Stimulated activated CD8-positive, alpha-beta memory T cell treated with anti-CD3 and anti-CD28 coated beads, Interleukin-15, amount 100 ng/mL, for 1 hour (primary cell): ENCODE measurements at places on chromosomes 2 and 18.
A peak's percentile ranks its signal among the peaks of the same experiment; 100 is the strongest.

DNA sequence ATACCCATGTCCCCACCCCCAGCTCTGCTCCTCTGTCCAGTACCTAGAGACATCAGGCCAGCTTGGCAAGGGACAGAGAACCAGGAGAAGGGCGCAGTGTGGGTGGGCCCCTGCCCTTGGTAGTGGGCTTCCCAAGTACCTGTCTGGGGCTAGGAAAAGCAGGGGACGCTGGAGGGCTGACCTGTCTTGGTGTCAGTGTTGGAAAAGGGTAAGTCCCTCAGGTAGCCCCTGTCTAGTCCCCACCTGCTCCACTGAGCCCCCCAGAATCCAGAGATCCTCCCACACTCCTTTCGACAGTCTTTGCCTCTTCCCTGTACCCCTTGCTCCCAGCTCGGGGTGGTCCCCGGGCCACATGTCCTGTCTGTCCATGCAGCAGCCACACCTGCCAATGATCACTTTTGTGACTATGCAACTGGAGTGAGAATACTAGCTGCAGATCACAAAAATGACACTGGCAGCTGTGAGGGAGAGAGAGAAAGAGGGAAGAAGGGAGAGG, 14.6 kb downstream of the DNAJB2 start:
- DNase-seq, result no peak

DNA sequence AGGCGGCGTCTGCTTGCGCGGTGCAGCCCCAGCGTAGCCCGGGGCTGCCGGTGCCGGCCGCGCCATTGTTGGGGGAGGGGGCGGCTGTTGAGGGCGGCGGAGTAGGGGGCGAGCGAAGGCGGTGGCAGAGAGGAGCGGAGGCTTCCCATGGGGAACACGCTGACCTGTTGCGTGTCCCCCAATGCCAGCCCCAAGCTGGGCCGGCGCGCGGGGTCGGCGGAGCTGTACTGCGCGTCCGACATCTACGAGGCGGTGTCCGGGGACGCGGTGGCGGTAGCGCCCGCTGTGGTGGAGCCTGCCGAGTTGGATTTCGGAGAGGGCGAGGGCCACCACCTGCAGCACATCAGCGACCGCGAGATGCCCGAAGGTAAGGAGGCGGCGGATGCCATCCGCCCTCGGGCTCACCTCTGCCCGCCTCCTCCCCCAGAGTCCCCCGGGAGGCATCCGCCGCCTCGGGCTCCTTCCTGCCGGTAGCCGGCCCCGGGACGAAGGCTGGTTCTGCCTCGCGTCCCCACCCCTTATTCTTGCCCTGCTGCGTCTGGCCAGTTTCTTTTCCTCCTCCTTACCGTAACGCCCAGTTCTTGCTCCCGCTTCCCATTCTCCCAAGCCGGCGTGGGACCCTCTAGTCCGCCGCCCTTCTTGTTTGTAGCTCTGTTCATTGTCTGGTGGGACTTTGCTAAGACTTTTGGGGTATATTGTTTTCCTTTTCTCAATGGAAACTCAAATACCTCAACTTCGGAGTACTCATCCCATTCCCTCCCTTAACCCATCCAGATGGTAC, 500 bp downstream of the CCNYL1 start:
- peak; percentile 5 for DNase-seq

- no peak for DNase-seq
These were observed 894.0 kb downstream of the DCDC2C start for GRCh38 chr2:4597400-4597799.

DNA sequence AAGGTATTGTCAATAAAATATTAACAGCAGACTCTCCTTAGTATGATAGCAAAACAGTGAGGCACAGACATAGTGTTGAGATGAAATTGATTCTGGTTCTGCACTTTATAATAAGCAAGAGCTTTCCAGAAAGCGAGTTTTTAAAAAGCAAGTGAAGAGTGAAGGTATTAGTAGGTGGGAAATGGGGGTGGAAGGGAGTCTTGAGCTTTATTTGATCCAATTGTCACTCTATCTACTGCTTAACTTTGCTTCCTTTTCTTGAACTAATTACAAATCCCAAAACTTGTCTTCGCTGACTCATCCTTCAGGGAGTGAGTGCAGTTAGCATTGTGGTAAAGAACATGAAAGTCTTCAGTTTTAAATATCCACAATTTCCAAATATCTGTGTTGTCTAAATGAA, 120.6 kb upstream of the BOD1L2 start:
- DNase-seq, result no peak

DNA sequence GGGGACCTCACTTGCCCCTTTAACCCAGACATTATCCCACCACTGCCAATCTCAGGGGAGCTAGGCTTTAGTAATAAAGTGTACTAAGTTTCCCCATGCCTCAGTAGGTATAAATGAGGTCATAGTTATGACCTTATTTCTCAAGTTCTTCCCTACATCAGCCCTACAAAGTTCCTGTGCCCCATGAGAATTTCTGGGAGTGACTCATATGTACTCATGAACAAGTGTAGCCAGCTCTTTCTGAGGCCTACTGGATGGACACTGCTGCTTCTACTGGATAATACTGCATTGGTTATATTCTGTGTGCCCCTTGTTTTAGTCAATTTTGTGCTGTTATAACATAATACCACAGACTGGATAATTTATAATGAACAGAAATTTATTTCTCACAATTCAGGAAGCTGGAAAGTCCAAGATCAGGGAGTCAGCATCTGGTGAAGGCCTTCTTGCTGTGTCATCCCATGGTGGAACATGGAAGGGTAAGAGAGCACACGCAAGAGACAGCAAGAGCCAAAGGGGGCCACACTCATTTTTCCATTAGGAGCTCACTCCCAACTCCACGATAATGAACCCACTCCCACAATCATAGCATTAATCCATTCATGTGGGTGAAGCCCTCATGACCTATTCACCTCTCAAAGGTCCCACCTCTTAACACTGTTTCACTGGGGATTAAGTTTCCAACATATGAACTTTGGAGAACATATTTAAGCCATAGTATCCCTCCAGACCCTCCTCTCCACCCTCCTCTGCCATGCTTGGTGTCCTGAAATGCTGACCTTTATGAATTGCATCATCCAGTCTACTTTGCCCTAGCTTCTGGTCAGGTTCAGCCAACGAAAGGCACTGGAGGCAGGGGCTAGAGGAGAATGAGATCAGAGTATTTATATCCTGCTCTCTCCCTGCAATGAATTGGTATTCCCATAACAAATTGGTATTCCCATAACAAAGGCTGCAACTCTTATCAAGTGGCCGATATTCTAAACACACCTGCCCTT, 25.4 kb upstream of the ST3GAL5 start:
- no peak for DNase-seq

GRCh38 chr2:201955231-201955630, 78.4 kb upstream of the FZD7 start:
- no peak for DNase-seq

DNA sequence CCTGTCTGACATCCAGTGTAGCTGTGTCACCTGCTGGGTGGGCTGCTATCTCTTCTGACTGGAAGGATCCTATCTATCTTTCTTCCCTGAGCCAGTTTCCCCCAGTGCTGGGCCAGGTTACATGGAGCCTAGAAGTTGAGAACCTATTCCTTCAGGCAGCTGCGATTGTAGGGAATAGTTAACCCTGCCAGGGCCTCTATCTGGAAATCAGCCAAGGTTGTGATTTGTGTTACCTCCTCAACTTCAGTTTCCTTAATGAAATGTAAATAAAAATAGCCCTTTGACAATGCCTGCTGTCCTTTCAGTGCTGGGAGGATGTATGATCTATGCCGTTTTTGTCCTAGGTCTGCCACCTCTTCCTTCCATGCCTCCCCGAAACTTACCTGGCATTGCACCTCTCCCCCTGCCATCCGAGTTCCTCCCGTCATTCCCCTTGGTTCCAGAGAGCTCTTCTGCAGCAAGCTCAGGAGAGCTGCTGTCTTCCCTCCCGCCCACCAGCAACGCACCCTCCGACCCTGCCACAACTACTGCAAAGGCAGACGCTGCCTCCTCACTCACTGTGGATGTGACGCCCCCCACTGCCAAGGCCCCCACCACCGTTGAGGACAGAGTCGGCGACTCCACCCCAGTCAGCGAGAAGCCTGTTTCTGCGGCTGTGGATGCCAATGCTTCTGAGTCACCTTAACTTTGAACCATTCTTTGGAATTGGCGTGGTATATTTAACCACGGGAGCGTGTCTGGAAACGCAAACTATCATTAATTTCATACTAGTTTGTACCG, 36.6 kb downstream of the GORASP2 start:
- DNase-seq, result no peak

DNA sequence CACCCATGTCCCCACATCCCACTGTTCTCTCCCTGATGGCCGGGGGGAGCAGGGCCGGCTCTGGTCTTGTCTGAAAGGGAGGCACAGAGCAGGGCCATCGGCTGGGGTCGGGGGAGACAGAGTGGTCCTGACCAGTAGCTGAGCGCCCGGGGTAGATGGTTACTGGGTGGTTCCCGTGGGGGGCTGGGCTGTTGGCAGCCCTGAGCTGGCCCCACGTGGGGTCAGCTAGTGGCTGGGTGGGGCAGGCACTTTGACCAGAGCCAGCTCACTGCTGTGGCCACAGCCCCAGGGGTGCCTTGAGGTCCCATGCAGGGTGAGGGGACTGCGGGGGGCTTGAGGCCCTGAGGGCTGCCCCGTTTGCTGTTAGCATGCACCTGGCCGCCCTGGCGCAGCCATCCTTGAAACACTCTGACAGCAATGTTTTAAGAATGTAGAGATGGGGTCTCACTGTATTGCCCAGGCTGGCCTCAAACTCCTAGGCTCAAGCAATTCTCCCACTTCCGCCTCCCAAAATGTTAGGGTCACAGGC, 12.3 kb upstream of the NEU4 start:
- no peak for DNase-seq

GRCh38 chr2:120546048-120546864, 189.4 kb upstream of the GLI2 start:
- DNase-seq, result no peak

GRCh38 chr2:226447338-226448300, 352.0 kb downstream of the IRS1 start:
- no peak for DNase-seq

- DNase-seq, result no peak
These were observed 344.9 kb upstream of the SLC14A2 start for GRCh38 chr18:45270289-45270771.

DNA sequence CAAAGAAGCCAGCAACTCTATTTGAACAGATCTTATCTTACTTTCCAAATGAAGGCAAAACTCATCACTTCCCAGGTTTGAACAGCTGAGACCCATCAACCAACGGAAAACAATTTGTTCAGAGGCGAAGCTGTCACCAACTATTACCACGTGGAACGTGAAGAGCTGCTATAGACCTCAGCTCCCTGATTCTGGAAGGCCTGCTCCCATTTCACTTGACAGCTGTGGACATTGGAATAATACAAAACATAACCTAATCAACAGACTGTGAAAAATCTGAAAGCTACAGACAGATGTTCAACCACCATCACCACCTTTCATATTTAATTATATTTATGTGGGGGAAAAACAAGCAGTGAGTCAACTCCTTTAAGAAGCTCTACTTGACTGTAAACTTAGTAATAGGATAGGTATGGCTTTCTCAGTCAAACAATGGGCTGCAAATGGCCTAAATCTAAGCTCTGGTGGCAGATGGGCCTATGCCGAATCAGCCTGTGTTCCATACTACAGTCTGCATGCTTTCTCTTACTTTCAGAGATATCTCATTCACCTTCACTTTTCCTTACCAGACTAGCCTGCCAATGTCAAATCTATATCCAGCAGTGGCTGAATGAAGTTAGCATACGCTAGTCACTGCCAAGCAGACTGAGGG, 896.4 kb downstream of the TDRD15 start:
- DNase-seq, result no peak

DNA sequence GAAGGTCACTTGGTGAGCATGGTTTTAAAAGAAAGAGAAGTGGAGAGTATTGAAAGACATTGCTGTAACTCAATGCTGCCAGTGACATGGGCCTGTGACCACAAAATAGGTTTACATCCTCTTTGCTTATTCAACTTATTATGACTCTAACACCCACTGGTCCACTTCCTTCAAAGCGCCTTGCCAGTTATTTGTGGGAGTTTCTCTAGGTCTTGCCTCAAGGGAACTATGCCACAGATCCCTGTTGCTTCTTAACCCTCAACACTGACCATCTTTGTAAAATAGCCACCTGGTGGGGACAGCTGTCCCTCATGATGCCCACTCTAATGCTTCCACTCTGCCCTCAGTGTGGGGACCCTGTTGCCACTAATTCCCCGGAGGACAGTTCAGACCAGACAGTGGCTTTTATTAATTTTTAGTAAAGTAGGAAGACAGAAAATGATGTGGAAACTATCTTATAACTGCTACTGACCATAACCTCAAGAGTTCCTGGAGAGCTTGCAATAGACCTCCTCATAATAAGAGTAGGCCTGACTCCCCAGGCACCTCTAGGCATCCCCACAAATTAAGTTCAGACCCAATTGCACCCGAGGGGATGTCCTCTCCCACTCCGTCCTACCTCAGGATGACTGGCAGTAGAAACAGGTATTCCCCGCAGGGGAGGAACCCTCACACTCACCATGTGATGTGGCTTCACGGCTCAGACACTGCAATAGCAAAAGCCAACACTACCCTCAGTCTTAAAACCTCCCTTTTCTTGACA, 31.3 kb upstream of the SLC25A52 start:
- DNase-seq, result no peak

GRCh38 chr18:79185648-79186047, 116.5 kb downstream of the ATP9B start:
- DNase-seq, result no peak

DNA sequence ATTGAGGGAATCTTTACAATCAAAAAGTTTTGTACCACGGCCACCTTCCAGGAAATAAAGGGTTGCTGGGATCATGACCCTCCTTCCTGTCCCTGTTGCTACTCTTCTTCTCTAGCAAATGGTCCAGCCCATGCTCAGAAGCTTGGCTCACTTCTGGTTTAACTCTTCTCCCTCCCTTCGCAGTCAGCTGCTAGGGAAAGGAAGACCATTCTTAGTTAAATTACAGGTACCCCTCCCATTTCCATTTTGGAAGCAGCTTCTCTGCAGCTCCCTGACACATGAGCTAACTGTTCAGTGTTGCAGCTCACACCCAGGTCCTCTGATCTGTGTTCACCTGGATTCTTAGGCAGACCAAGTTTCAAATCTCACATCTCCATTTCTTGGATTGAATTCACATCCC, 100.3 kb downstream of the DOCK10 start:
- no peak for DNase-seq
